GM12864 (cell line): ENCODE measurements at places on chromosomes 1 and 21.

GRCh38 chr1:28147264-28148094, 29.0 kb downstream of the PTAFR start:
- DNase-seq: no peak

DNA sequence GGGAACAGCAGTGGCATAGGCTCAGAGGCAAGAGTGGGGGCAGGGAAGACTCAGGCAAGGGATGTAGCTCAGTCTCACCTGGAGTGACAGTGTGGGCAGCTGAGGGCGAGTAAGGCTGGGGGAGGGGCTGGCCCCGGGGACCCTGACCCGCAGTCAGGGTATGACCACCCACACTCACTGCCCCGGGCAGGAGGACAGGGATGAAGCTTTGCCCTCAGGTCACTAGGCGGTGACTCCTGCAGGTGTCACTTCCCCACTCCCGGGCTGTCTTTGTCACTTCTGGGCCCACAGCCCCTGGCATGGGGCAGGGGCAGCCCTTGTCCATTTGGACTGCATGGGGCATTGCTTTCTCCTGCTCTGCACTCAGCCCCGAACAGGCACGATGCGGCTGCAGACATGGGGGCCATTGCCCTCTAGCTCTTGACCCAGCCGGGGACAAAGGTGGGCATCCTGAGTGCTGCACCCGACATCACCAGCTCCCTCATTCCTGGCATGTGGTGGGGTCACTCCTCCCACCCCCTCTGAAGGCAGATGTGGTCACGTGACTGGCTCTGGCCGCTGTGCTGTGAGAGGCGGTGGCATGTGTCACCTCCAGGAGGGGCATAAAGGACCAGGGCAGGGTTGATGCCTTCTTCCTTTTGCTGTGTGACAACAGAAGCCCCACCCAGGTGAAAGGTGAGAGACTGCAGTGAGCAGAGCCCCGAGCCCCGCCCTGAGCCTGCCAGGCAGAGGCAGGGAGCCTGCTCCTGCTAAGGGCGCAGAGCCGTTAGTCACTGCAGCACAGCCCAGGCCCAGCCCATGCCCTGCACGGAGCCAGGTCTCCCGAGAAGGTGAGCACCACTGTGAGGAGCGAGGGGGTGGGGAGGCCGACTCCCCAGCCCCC, 66.0 kb downstream of the MATN1 start:
- DNase-seq: no peak

DNA sequence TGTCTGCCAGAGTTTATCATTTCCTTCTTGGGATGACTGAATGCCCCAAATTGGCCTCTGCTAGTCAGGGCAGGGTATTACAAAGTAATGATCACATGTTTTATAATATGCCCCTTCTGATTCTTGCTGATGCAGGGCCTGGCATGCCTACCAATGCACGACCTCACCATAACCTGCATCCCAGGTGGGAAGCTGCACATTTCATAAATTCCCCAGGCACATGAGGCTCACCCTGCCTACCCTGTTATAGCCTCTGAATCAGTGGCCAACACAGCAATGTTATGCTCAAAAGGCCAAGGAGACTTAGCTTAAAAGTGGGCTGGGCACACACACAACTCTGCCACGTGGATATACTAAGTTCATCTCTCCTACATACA, 28.0 kb upstream of the XPR1 start:
- DNase-seq: no peak

GRCh38 chr21:33546086-33546485, 3.2 kb downstream of the SON start:
- no peak for DNase-seq

DNA sequence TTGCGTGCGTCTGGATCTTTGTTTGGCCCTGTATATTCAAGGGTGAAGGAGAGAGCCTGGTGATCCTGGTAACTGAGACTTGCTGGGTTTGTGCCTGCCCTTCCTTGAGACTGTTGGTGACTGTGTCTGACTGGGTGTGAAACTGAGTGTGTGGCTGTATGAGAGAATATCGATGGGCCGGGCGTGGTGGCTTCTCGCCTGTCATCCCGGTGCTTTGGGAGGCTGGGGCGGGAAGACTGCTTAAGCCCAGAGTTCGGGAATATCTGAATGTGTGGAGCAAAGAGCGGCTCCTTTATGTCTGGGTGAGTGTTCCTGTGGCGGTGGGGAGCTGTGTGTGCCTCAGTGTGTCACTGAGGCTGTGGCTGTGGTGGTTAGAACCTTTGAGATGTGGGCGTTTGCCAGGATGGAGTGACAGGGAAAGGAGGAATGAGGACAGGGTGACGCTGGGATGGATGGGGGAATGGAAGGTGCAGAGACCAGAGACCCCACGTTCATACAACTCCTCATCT, 2.7 kb upstream of the MARCKSL1 start:
- DNase-seq: no peak

- DNase-seq: no peak
Measured at GRCh38 chr1:232634096-232634495, 4.2 kb upstream of the SIPA1L2 start.
